CD4-positive, alpha-beta T cell treated with Interleukin-15 for 4 hours (primary cell): ENCODE measurements at places on chromosomes 12 and 14.

GRCh38 chr12:46518169-46518568 lies 145.6 kb upstream of the SLC38A2 start:
- no peak for DNase-seq

DNA sequence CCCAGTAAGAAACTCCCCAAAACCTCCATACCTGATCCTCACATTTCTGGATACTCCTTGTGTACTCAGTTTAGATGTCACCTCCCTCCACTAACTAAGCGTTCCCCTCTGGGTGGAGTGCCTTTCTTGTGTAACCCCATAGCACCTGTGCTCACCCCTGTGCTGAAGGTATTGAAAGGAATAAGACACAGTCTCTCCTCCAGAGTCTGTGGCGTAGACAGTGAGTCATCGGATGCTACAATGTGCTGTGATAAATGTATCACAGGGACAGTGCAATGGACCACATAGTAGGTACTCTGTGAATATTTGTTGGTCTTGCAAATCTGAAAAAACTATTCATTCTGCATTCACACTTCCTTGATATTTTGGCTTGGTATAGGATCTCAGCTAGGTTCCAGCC lies 30.8 kb downstream of the TSPAN9 start:
- DNase-seq, result no peak

DNA sequence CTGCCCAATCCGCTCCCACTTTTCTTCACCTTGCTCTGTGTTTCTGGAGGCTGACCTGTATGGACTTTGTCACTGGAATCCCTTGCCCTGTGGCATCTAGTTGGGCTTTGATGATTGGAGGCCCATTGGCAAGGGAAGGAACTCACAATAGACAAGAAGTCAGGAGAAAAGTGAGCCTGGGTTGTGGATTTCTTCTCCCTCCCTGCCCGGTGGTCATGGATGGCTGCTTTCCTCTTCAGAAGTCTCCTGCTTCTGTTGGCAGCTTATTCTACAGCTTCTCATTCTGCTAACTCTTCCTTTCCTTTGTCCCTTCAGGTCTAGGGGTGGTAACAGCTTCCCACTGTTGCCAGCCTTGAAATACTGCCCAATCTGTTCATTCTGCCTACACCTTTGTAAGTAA lies 13.9 kb upstream of the CCDC60 start:
- DNase-seq, result no peak

- no peak for DNase-seq
Measured at GRCh38 chr12:24933694-24934407, 15.1 kb downstream of the BCAT1 start.

GRCh38 chr12:93256256-93256969 lies 121.3 kb upstream of the NUDT4 start:
- no peak for DNase-seq

DNA sequence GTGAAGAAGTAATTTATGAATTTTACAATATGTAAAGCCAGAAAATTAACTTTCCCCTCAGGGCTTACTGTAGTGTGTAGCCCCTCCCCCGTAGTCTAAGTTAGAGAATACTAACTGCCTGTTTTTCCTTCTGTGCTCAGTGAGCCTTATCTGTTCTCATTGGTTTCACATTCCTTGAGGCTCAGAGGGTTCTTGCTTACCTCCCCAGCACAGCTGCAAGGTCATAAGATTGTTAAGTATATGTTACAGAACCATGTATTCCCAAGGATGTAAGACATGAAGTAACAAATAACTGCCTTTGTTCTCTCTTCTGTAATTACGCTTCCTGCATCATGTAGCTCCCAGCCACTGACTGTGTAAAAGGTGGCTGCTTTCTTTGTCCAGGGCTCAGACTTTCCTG lies 1351.1 kb downstream of the TMEM121 start:
- no peak for DNase-seq

GRCh38 chr12:63093711-63094110 lies 57.3 kb downstream of the AVPR1A start:
- no peak for DNase-seq

DNA sequence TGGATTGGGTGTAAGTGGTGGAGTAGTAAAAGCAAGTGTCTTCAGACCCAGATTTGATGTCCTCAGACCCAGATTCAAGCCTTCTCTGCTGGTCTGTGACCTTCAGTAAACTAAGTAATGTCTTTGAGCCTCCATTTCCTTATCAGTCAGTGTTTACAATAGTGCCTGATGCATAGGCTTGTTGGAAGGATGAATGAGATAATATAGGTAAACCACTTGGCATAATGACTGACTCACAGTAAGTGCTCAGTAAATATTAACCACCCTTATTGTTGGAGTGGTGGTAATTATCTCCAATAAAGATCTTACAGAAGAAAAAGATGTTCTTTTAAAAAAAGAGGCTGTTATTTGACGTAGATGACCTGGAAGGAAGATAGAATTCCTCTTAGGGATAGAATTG lies 86.2 kb downstream of the IGF1 start:
- DNase-seq, result no peak

DNA sequence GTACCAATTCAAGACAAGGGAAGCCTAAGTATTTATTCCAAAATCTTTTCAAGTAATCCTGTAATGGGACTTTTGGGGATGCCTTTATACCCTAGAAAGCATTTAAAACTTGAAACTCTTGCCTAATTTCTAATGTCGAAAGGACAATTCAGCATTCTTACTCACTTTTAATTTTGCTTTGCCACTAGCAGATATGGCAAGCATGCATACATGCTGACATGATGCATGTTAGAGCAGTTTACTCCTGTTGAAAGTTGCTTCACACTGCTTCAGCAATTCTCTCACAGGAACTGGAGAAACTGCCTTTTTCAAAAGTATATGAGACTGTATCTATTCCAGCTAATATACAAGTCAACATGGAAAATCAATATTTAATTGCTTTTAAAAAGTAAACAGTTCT lies 79.9 kb downstream of the TAOK3 start:
- no peak for DNase-seq

- DNase-seq, result no peak
Measured at GRCh38 chr14:31716208-31716607, 155.0 kb downstream of the NUBPL start.

- DNase-seq, result no peak
Measured at GRCh38 chr14:58769011-58769643, 131.4 kb downstream of the DACT1 start.

DNA sequence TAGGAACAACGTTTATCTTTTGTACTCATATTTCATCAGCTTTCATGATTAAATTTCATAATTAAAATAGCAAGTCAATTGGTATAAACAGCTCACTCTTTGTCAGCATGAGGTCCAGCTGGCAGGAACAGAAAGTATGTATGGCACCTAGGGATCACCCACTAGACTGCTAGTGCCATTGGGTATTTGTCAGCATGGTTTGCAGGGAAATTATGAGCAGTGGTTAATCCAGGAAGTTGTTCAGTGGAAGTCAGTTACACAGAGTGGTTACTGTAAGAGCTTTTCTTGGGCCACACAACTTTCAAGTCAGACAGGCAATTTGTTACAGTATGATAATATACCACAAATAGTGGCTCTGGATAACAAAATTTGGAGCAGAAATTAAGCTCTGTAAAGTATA lies 340.3 kb upstream of the RGS6 start:
- DNase-seq, result peak; percentile 16

GRCh38 chr14:99192028-99192621 lies 79.9 kb downstream of the BCL11B start:
- DNase-seq, result no peak

GRCh38 chr14:63454436-63454835 lies 88.7 kb downstream of the PPP2R5E start:
- DNase-seq, result no peak

DNA sequence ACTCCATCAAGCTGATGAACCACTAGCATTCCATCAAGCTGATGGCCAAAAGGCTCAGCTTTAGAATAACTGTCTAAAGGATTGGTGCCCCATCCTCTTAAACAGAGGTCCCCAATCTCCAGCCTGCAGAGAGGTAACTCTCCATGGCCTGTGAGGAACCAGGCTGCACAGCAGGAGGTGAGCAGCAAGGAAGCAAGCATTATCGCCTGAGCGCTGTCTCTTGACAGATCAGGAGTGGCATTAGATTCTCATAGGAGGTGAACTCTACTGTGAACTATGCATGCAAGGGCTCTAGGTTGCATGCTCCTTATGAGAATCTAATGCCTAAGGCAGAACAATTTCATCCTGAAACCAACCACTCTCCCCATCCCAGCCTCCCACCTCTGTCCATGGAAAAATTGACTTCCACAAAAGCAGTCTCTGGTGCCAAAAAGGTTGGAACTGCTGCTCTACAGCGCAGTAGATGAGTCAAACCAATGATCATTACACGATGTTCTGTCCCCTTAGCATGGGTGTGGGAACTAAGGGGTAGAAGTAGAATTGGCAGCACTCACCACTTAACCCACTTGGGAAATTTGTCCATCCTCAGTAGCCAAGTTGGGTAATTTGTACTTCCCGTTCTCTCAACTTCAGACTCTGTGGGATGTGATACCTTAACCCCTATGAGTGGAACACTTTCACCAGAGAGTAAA lies 66.9 kb downstream of the ANKS1B start:
- no peak for DNase-seq

GRCh38 chr14:72855913-72856312 lies 38.0 kb downstream of the DPF3 start:
- DNase-seq, result no peak

DNA sequence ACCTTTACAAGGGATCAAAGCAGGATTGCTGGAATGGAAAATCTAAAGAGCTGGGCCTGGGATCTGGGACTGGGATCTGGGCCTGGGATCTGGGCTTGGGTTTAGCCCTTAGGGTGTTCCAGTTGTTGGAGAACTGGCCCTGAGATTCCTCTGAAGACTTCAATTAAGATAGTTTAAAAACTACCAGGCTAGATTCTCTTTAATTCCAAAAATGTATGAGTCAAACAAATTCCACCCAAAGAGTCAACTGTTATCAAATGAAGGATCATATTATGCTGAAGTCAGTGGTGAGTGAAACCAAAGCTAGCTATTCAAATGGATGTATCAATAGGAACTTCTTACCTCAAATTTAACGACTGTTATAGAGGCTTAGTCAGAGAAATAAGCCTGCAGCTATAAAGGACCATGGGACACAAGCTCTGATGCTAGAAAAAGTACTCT lies 40.5 kb downstream of the LIMA1 start:
- DNase-seq, result no peak

GRCh38 chr14:71620401-71620800 lies 311.8 kb upstream of the RGS6 start:
- DNase-seq, result no peak

GRCh38 chr14:81986005-81986404 lies 452.4 kb upstream of the SEL1L start:
- DNase-seq, result no peak

- no peak for DNase-seq
Measured at GRCh38 chr12:131057211-131057721, 103.6 kb downstream of the ADGRD1 start.

GRCh38 chr12:87201598-87201997 lies 827.6 kb downstream of the C12orf50 start:
- DNase-seq, result no peak

- no peak for DNase-seq
Measured at GRCh38 chr12:88381466-88381865, 198.8 kb downstream of the KITLG start.

DNA sequence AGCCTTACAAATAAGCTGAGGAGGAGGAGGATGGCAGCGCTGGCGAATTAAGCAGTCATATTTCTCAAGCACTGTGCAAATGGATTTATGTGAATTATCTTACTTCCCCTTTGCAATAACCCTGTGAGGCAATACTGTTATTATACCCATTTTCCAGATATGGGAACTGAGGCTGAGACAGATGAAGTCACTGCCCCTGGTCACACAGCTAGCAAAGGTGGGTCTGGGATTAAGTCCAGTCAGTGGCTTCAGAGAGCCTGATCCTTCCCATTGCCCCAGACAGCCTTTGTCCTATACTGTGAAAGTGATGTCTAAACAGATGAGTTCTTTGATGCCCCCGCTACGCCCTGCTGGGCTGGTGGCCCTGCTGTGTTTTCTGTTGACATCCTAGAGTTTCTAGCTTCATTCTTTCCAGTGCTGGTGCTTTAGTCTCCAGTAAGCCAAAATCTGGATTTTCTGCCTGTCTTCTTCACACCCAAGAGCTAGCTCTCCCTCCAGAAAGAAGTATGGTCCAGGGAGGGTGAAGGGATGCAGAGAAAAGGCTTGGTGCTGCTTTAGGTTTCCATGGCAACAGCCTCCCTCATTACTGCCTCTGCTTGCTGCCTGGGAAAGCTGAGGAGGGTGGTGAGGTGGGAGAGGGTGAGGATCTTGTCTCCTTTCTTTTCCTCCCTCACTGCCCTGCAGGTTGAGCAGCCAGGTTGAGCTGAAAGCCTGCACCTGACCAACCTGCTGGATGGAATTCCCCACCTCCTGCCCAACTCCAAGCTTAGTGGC lies 30.7 kb downstream of the TMEM63C start:
- DNase-seq, result no peak

- DNase-seq, result no peak
Measured at GRCh38 chr14:38554026-38554425, 298.1 kb upstream of the CLEC14A start.

DNA sequence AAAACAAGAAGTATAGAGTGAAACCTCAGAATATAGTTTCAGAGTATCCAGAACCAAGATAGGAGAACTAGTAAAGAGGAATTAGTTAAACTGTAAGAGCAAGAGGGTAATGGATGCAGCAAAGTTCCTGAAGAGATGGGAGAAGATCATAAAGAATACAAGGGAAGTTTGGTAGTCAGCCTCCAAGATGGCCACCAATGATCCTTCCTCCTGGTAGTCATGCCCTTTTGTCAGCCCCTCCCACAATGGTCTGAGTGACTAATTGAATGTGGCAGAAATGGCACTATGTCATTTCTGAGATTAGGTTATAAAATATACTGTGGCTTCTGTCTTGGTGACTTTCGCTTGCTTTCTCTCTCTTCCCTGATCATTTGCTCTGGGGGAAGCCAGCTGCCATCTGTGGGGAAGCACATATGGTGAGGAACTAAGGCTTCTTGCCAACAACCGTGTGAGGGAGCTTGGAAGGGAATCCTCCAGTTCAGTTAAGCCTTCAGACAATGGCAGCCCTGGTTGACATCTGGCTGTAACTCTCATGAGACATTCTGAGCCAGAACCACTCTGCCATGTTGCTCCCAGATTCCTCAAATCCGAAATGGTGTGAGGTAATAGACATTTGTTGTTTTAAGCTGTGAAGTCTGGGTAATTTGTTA lies 55.3 kb upstream of the AMN1 start:
- no peak for DNase-seq
